ENCODE measurements at places on chromosomes 5 and 9.

DNA sequence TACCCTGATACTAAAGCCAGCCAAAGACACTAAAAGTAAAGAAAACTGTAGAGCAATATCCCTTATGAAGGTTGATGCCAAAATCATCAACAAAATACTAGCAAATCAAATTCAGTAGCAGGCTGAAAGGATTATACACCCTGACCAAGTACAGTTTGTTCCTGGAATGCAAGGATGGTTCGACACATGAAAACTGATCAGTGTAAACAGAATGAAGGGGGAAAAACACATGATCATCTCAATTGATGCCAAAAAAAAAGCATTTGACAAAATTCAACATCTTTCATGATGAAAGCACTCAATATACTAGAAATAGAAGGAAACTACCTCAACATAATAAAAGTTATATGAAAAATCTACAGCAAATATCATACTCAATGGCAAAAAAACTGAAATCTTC is 43.5 kb upstream of the LRRC14B start:
- no peak for DNase-seq

DNA sequence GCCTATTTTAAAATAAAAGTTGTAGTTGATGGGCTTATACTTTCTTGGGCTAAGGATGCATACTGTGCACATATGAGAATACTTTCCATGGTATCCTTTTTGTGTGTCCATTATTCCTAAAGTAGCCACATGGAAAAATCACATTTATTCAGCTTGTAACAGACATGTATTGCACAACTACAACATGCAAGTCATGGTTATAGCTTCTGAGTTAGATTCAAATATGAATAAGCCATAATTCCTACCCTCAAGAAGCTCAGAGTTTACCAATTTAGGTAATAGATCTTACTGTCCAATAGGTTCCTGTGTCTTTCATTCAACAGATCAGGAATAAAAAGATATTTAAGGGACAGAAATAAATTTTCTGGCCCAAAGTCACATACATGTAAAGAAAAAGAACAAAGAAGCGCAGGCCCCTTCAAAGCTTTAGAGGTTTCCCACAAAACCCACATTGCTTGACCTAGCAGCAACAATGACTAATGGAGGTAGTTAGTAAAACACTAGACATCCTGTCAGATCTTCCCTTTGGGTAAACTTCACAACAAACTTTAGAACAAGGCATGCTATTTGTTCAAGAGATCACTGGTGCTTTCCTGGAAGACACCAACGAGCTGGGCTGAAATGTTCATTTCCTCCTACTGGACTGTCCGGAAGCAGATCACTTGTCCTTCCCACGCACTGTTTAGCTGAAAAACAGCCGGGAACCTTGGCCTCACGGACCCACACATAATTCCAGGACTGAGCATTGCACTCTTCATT is 78.4 kb upstream of the ITGA1 start:
- DNase-seq, result no peak

DNA sequence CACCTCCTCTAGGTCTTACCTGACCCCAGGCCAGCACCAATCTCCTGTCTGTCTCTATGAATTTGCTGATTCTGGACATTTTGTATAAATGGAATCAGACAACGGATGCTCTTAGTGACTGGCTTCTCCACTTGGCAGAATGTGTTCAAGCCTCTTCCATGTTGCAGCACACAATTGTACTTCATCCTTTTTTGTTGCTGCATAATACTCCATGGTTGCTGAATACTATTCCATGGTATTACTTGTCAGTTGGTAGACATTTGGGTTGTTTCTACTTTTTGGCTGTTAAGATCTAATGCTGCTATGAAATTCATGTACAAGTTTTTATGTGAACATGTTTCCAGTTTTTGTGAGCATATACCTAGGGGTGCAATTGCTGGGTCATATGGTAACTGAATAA is 34.3 kb upstream of the FCN1 start:
- no peak for DNase-seq

- no peak for DNase-seq
These were observed 354.1 kb upstream of the RFX3 start for GRCh38 chr9:3879726-3880505.

- no peak for DNase-seq
These were observed 41.2 kb upstream of the SVEP1 start for GRCh38 chr9:110620726-110621125.

DNA sequence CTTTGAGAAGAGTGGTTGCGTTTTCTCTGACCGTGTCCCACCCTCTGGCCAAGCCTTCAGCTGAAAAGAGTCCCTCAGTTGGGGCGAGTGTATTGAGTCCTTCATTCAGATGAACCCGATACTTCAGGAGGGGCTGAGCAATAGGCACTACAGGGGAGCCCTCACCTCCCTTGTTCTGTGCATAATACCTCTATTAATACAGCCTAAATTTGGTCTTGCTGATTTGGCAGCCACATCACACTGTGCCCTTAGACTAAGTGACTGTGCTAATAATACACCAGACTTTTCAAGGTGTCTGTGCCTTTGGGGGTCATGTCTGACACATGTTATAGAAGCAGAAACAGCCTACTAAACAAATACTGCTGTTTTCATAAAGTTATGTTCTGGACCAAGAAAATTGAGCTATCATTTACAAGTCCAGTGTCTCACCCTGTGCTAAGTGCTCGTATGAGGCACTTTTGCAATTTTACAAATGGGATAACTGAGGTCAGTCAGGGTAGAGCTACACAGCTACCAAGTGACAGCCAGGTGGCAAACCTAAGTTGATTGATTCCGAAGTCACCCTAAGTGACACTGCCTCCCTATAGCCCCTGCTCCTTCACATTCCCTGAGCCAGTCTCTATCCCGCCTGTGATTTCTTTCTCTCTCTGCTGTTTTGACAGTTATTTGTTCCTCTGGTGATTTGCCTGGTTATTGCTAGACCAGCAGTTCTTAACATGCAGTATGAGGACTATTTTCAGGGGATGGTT is 56.0 kb downstream of the RAD23B start:
- DNase-seq, result no peak

DNA sequence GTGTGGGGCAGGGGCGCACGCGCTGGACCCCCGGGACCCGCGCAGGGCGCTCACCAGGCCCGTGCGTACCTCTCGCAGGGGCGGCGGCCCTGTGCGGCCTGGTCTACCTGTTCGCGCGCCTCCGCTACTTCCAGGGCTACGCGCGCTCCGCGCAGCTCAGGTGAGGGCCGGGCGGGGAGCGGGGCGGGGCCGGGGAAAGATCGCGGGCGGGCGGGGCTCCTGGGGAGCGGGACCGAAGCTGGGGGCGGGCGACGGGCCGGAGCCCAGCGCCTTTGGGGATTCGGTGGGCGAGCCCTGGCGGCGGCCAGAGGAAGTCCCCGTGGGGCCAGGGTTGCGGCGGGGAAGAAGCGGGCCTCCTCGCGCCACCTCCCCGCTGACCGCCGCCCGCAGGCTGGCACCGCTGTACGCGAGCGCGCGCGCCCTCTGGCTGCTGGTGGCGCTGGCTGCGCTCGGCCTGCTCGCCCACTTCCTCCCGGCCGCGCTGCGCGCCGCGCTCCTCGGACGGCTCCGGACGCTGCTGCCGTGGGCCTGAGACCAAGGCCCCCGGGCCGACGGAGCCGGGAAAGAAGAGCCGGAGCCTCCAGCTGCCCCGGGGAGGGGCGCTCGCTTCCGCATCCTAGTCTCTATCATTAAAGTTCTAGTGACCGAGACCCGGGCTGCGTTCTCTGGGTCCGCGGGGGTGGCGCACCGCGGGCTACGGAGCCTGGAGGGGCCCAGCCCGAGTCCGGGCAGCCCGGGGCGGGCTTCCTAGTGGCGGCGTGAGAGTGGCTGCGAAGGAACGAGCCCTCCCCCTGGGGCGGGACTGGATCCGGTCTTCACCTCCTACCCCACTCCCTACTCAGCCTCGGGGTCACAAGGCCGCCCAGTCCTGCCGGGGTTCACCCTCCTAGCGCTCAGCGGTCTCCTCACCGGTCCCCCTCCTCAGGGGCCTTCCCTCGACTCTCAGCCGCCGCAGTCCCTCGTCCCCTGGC is 2.4 kb downstream of the LTC4S start:
- DNase-seq, result peak; percentile 61

- DNase-seq, result no peak
These were observed 14.6 kb upstream of the ANGPTL2 start for GRCh38 chr9:127136880-127137639.

DNA sequence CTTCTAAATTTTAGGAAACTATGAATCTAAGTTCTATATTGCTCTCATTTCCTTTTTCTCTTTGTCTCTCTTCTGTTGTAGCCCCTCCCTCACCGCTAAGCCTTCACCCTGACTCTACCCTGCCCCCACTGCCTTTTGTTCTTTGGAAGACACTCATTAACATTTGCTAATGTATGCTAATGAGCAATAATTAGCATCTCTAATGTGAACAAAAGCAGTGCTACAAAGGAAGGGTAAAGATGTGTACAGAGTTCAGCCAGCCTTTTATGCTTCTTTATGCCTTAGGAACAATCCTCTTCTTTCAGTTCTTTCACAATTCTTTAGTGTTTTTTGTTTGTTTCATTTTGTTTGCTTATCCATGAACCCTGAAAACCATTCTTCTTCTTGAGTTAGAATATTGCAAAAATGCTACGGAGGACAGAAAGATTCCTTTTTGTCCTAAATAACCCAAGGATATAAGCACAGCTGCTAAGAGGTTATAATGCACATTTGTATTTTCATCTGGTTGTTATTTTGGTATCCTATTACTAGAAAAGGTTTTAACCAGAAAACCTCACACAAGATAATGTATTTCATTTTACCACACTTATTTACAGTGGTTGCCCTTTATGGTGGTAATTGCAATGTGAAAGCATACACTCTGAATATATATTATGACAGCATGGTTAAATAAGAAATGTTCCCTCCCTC is 159.3 kb downstream of the TMC1 start:
- DNase-seq, result no peak

DNA sequence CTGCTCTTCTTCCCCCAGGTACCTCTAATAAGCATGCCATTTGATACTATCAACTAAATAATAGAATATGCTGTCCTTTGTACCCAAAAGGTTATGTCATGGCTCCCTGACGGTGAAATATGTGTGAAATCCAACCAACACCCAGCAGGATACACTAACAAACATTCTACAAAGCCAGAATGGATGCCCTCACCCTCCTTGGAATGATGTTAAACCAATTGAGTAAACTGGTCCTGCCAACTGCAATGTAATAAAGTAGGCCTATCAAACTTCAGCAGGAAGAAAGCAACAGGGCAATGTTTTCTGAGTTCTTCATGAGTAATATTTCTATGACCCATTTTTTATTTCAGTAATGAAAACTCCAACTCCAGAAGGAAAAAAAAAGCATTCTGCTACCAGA is 24.9 kb downstream of the RGMB start:
- DNase-seq, result no peak

GRCh38 chr9:107487521-107488374 is 1.8 kb downstream of the KLF4 start:
- DNase-seq, result no peak

DNA sequence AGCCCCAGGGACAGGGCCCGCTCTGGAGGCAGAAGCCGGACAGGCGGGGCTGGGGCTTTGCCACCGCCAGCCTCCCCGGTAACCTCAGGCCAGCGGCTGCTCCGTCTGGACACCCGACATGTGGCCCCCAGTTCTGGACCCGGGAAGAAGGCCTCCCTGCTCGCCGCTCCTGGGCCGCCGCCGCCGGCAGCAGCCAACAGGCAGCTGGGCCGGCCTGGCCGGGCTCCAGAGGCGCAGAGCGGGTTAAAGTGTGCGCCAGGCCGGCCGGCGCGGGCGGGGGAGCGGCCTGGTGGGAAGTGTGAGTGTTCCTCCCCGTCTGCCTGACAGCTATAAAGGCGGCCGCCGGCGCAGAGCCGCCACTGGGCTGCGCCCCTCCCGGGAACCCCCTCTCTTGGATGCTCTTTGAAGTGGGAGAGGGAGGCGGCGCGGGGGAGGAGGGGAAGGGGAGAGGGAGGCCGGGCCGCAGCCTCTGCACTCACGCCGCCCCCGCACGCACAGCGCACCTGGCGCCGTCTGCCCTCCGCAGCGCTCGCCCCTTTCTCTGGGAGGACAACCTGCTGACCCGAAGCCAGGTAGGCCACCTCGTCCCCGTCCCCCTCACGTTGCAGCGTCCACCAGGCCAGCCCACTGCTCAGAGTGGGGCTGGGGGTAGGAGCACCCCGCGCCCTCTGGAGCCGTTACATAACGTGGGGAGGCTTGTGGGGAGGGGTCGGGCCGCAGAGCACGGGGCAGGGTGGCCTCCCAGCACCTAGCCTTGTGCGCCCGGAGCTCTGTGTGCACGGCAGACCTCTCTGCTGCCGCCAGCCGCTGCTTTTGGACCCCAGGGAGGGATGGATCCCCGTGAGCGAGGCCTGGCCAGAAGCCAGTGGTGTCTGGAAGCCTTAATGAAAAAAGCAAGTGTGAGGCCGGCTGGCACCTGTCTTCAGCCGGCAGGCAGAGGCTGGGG is at the start of gene ADAMTSL2:
ADAMTSL2 (plus strand) TSS at position 359 of the 946 bp plus-strand sequence. CDS start 2,009 bp downstream, outside the sequence.
- DNase-seq, result no peak

DNA sequence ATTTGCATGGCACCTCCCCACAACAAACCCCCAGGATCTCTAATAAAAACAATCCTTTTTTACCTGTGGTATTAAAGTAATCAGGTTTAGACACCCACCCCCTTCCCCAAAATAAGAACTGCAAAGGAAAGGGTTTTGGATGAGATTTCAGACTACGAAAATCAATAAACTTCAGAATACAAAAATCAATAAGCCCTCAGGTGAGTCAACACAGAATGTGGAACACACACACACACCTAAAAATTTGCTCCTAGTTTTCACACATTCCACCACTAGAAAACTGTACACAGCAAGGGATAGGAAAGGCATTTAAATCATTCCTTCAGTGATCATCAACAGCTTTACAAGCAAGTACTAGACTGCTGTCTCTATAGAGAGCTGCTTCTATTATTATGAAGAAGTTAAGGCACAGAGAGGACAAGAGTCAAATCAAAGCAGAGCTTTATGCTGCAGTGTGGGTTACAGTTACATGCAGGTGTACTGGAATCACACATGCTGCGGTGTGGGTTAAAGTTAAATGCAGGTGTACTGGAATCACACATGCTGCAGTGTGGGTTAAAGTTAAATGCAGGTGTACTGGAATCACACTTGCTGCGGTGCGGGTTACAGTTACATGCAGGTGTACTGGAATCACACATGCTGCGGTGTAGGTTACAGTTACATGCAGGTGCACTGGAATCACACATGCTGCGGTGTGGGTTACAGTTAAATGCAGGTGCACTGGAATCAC is 36.3 kb downstream of the PFDN1 start:
- DNase-seq, result no peak

GRCh38 chr9:104993291-104993963 is 65.5 kb upstream of the ABCA1 start:
- DNase-seq, result no peak

DNA sequence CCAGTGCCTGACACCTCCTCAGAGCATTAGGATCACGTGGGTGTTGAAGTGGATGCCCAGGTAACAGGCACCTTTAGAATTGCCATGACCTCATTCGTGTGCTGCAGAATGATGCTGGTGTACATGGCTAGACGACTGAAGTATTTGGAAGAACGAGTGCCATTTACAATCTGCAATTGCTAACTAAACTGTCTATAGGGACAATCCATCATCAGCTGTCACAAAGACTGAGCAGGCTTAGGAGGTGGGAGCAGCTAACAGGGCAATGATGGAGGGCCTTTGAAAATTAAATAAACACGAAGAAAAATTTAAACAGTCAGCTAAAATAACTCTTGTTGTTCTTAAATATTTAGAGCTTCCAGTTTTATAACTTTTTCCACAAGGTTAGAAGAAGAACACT is 375.8 kb downstream of the GADD45G start:
- no peak for DNase-seq
